ENCODE measurements at places on chromosomes 1 and 21.

DNA sequence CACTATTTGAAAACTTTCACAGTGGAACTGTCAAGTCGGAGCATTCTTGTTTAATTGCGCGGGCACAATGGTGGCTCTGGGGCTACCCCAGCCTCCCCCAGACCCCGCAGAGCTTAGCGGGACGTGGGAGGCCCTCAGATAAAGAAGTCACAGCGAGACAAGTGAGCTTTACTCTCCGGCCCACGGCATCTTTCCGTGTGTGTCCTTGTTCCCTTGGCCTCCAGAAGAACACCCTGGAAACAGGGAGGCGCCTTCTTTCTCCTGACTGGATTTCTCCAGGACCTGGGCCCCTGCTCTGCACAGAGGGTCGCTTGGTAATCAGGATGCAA lies 382.8 kb downstream of the RRAGC start:
- no peak for DNase-seq

- DNase-seq: no peak
These were observed 2.4 kb upstream of the CTPS1 start for GRCh38 chr1:40976952-40977690.

DNA sequence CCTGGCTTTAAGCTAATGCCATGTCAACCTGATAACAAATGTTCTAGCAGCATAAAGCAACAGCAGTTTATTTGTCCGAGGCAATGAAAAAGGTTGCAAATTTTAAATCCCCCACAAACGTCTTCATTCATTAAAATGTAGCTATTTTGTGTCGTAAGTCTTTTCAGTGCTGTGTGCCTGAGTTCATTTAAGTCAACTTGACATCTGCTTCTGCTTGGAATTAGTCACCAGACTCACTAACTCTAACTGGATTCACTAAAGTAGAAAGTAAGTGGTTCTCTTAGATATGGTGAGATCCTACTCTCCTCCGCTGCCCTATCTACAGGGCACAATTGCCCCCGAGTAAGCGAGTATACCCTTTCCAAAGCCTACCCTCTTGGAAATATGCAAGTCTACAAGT lies 118.4 kb upstream of the CHRM3 start:
- DNase-seq: no peak

GRCh38 chr1:89068291-89068690 lies 3.3 kb upstream of the GBP1 start:
- no peak for DNase-seq

DNA sequence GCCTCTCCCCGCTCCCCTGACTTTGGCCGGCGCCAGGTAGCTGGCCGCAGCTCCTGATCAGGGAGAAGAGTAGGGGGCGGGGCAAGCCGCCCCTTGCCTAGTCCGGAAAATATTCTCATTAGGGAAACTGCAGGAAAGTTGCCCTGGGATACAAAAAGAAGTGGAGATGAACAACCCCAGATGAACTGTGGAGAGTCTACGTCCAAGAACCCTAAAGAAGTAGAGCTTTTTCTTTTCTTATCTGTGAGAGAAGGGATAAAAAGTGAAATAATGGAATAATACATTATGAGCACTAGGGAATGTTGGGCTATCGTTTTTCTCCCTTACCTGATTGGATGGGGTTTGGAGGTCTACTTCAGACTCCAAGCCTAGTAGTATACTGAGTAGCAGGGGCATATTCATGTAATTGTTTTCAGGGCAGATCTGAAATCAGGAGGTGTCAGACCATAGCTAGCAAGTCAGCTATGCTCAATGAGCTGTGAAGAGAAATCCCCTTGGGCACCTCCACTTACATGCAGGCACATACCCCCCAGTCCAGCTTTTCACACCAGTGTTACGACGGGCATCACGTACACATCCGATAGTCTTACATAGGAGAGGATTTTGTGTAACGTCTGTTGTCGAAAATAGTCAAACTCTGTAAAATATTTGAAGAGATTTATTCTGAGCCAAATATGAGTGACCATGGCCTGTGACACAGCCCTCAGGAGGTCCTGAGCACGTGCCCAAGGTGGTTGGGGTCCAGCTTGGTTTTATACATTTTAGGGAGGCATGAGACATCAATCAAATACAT lies 1.7 kb upstream of the DUSP10 start:
- DNase-seq: peak; percentile 15

DNA sequence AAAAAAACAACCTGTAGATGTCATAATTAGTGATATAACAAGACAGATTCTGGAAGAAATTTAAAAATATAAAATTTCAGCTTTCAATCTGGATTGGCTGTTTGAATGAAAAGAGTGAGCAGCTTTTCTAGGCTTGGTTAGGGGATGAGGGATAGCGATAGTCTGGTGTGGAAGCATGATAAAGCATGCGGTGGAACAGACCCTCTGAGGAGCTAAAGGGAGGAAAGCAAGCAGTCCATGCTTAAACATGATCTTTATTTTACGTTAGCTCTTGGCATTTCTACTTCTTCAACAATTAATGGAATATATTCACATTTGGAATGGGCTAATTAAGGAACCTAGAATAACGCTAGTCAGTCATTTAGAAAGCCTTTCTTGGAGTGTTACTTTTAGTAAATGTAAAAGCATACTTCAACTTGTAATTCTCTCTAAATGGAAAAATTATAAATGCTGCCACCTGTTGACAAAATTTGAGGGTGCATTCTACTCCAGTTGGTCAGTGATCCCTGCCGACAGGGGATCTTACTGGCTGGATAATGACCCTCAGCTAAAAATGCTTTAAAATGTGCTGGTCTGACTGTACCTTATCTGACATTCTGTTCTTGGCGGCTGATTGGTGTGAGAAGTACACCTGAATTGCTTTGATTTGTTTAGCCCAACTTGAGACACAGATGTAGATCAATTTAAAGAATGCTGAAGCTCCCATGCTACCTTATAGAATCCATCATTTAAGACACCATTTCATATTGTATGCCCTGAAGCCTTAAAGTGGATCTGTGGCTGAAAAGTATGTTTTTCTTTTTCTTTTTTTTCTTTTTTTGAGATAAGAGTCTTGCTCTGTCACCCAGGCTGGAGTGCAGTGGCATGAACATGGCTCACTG lies 61.2 kb downstream of the AK4 start:
- DNase-seq: peak; percentile 43

DNA sequence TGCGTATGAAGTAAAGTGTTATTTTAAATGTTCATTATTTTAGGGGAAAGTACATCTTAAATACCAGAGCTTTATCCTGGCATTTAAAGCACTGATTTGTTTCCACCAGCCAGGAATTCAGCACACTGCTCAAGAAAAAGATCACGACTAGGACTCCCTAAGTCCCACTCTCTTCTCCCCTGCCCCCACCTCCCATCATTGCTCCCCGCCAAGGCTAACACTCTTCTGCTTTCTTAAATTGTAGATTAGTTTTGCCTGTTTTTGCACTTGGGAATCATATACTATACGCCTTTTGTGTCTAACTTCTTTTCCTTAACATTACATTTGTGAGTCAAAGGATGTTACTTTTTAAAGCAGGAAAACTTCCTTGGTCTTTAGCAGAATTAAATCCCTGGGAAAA lies 37.5 kb upstream of the C1orf105 start:
- DNase-seq: no peak

- no peak for DNase-seq
These were observed 23.9 kb upstream of the H3-3A start for GRCh38 chr1:226038661-226039060.

GRCh38 chr1:19814244-19814661 lies 830 bp downstream of the RNF186 start:
- no peak for DNase-seq

DNA sequence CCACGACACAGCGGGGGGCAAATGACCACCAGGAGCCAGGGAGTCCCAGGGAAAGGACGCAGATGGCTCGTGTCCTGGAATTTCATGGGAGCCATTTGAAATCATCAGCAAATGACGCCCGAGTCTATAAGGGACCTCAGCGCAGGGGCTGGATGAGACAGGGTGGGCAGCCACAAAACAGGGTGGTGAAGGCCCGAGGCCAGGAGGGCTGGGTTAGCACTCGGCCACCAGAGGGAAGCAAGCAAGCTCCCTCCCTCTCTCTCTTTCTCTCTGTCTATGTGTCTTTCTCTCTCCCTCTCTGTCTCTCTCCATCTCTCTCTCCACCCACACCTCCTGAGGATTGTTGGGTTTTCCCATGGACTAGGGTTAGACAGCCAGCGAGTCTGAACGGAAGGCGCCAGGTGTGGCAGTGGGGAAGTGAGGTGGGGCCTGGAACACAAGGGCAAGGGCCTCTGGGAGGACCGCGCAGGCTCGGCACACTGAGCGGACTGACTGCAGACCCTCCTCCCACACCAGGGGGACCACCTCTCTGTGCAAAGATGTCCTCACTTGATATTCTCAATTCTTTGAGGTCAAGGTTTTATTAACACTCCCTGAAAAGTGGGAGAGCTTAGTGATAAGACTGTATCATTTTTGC lies 73.8 kb upstream of the TMPRSS2 start:
- DNase-seq: no peak

- no peak for DNase-seq
These were observed 291.3 kb downstream of the CAMTA1 start for GRCh38 chr1:7076572-7076971.

DNA sequence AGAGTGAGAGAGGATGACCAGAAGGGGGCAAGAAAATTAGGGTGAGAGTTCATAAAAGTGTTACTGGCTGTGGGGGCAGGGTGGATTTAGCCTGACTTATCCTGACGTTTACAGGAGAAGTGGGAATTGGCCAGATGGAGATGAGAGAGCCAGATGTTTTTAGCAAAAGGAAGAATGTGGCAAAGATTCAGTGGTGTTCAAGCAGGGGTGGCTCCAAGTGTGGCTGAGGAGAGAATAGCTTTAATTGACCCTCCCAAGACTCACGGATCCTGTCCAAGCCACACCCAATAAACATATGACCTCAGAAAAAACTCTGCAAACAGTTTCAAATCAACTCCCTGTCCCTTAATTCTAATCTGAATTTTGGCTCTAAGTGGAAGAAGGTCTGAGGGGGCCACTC lies 35.2 kb upstream of the EDEM3 start:
- DNase-seq: no peak

- peak; percentile 67 for DNase-seq
These were observed 21.8 kb upstream of the COL9A2 start for GRCh38 chr1:40338745-40339419.

DNA sequence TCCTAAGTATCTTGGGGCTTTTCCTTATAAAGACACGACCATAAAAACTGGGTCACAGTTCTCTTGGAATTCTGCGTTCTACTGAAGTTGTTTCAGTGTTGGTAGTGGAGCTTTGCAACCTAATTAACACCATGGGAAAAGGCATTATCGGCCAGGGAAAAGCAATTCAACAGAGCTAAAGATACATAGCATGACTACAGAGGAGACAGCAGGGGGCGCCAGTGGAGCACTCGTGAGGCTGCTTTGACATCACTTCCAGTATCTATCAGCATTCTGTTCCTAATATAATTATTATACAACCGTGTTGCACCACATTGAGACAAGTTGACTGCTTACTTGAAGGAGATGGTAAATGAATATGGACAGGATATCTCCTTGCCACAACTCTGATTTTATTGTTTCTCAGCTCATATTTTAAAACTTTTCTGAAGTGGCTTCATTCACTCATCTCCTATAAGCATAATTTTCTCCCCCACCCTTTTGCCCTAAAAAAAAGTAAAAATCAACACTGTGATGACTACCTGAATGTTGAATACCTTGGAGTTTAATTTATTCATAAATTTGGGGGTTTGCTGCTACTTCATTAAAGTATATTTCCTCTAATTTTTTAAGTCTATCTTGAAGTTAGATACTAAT lies 39.4 kb downstream of the ZP4 start:
- peak; percentile 7 for DNase-seq

DNA sequence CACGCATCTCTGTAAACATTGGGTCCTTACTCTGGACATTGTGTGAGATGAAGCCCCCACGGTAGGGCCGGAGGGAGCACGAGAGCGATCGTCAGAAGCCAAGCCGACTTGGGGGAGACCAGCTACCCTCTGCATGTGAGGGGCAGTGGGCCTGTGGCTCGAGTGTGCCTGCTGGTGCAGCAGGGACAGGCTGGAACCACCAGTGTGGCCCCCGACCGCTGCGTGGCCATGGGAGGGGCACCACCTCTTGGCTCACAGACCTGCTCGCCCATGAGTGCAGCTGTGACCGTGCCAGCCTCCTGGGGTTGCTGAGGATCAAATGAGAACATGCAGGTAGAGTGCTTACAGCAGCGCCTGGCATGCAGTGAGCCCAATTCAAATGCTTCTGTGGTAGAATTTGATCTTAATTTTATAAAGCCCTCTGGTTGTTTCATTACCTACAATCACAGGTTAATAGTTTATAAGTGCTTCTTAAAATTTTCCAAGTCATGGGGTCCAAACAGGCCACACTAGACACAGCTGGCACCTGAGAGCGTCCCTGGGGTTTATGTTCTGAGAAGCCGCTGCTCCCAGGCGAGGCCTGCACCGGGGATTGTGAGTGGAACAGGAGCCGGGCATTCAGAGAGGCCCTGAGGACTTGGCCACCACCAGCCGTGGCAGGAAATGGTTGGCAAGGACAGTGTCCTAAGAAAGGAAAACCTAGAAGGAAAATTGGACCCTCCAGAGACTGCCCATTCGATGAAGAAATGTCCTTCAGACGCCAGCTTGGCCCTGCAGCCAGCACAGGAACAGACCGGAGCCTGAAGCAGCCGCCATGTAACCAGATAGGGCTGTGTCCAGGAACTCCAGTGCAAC lies 22.6 kb upstream of the ADARB1 start:
- DNase-seq: no peak

DNA sequence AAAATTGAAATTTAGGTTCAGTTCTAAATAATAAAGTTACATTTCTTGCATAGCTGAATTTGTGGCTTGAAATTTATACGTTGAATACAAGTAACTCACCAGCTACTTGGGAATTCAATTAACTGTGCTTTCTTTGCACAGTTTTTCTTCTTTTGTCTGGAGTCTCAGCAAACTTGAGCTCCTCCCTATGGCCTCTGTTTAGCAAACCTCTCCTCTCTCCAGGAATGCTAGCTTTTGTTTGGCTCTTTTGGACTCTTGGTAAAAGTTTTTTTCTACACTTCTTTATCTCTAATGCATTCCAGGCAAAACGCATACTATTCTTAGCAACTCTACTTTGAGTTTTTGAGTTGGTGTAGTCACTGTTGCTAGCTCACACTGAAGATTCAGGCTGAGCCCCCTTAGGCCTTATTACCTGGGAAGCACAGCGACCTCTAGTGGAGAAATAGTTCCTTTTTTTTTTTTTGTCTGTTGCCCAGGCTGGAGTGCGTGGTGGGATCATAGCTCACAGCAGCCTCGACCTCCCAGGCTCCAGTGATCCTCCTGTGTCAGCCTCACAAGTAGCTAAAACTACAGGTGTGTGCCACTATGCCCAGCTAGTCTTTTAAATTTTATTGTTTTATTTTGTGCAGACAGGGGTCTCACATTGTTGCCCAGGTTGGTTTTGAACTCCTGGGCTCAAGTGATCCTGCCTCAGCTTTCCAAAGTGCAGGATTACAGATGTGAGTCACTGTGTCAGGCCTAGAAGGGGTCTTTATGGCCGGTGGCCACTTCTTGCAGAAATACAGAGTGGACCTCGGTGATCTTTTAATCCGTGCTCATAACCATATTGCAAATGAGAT lies 61.7 kb downstream of the CASQ2 start:
- DNase-seq: no peak

- DNase-seq: no peak
These were observed 1.2 kb downstream of the MTF2 start for GRCh38 chr1:93080179-93080823.

- DNase-seq: no peak
These were observed 62.8 kb downstream of the OVGP1 start for GRCh38 chr1:111364690-111365089.
